NCI-H1694 treated with DMSO at 0.1 percent for 48 hours (cell line): ENCODE measurements at places on chromosomes 4 and X.

DNA sequence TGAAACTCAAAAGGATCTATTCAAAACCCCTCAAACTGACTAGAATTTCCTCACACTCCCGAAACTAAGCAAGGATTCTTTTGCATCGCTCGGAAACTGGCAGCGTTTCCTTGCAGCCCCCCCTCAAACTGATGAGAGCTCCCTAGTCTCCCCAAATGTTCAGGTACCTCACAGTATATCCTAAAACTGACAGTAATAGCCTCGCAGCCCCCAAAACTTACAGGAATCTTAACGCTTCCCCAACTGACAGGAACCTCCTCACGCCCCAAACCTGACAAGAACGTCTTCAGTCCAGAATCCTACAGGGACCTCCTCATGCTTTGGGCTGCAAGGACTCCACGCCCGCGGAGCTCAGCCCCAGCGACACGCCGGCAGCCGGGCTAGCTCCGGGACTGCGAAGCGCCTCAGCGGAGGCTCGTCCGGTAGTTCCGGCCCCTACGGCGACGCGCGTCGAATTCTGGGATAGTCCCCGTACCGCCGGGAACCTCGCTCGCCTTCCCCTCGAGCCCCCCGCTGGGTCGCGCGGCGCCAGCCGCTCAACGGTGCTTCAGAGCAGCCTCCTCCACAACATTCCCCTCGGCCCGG is 640 bp downstream of the PHF8 start:
- DNase-seq = peak; percentile 6

- no peak for DNase-seq
Measured at GRCh38 chrX:17375637-17376430, 834 bp downstream of the NHS start.

- no peak for DNase-seq
Measured at GRCh38 chr4:133594390-133595207, 445.5 kb downstream of the PCDH10 start.

- no peak for DNase-seq
Measured at GRCh38 chr4:2132438-2132837, 73.3 kb downstream of the NAT8L start.

- DNase-seq = no peak
Measured at GRCh38 chr4:86058621-86059020, 301.2 kb downstream of the MAPK10 start.

DNA sequence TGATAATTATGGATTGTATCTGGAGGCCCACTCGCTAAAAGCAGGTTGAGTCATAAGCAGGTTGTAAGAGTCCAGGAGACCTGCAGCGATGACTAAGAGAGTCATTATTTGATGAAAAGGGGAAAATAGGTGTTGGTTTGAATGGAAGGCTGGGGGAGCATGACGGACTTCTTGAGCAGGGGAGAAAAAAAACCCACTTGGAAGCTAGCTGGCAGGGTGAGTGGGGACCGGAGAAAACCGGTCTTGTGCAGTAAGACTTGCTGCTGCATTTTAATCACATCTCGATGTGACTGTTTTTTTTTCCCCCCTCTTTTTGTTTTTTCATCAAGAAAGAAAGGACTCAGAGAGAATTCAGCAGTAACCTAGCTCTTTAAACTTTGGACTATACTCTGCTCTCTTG is 90.0 kb downstream of the IGSF1 start:
- no peak for DNase-seq

- DNase-seq = no peak
Measured at GRCh38 chr4:1232661-1233621, 16.0 kb downstream of the CTBP1 start.

- no peak for DNase-seq
Measured at GRCh38 chr4:36178484-36178883, 65.8 kb downstream of the ARAP2 start.
